CD4-positive, alpha-beta T cell treated with Interleukin-17A for 4 hours (primary cell): ENCODE measurements at places on chromosomes 6 and 20.

GRCh38 chr20:13034936-13035335 is 26.2 kb downstream of the SPTLC3 start:
- DNase-seq = no peak

DNA sequence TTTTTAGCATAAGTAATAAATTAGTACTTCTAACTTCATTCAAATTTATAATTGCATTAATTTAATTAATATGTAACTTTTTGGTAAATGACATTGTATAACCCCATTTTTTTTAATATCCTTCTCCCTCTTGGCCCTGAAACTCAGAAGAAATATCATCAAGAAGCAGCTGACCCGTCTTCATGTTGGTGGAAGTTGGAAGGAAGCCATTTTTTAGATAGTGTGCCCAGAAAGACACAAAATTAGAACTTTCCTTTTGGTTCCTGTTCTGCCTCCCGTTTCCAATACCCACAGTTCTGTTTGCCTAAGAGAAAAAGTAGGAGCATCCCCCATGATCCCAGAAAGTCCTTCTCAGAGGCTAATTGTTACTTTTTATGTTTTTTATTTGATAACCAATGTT is 65.5 kb downstream of the PLCB4 start:
- no peak for DNase-seq

GRCh38 chr6:38687043-38687353 is 15.9 kb downstream of the GLO1 start:
- no peak for DNase-seq

DNA sequence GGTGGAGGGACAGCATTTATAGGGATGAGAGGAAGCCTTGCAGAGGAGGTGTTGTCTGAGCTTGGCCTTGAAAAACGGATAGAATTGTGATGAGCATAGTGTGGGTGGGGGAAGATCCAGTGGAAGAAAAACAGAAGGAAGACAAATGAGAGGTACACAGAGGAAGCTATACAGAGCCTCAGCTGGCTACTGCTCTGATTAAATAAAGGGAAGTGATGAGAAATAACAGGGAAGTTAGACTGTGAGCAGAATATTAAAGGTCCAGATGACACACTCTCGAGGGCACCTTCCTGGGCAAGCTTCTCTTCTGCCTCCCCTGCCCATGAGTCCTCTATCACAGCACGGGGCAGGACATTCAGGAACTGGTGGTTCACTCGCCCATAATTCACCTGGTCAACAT is 182.3 kb downstream of the KIF16B start:
- DNase-seq = no peak

- no peak for DNase-seq
Measured at GRCh38 chr6:113094779-113095178, 747.6 kb downstream of the RFPL4B start.

DNA sequence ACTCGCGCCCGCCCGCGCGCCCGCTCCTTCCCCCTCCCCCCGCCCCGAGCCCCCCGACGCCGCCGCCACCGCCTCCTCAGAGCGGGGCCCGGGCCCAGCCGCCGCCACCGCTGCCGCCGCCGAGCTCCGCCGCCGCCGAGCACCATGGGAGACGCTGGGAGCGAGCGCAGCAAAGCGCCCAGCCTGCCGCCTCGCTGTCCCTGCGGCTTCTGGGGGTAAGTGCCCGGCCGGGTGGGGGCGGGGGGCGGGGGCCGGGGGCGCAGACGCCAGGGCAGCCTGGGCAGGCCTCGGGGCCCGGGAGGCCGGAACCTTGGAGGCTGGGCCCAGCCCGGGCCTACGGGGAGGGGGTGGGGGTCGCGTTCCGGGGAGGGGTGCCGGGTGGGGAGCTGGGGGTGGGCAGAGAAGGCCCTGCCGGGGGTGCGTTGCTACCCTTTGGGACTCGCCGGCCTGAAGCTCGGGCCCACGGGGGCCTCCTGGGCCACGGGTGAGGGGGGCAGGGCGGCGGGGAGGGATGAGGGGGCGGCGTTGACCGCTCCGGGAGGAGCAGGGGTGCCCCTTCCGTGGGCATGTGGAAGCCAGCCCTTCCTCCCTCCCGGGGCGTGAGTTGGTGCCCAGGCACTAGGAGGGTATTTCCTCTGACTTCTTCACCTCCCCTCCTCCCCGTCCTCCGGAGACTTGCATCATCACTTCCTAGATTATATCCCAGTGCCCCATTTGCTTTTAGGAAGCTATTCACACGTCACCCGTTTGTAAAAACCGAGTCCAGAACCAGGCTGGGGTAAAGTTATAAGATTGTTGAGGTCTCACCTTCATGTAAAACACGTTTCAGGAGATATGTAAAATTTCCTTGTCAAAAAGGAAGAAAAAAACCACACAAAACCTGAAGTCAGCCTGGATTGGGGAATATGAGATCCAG is 533 bp downstream of the ZFAND3 start:
- DNase-seq = peak; percentile 39

DNA sequence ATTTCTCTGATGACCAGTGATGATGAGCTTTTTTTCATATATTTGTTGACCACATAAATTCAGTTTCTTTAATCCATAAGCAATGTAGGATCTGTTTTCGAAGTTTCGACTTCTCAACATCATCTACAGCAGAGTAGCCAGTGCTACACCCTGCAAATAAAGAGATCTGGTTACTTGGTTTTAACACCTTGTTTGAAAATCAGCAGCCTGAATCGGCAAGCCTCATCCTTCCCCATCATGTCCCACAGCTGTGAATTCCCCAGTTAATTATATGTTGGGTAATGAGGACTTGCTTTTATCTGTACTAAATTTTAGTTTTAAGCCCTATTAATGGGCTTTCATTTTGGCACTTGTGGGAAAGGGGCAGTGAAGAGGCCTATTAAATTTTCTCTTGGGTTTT is 80.6 kb downstream of the BMP2 start:
- no peak for DNase-seq

GRCh38 chr6:108578595-108579327 is 18.0 kb downstream of the FOXO3 start:
- no peak for DNase-seq
